Mammary epithelial cell (primary cell): ENCODE measurements at places on chromosomes 11 and 22.

DNA sequence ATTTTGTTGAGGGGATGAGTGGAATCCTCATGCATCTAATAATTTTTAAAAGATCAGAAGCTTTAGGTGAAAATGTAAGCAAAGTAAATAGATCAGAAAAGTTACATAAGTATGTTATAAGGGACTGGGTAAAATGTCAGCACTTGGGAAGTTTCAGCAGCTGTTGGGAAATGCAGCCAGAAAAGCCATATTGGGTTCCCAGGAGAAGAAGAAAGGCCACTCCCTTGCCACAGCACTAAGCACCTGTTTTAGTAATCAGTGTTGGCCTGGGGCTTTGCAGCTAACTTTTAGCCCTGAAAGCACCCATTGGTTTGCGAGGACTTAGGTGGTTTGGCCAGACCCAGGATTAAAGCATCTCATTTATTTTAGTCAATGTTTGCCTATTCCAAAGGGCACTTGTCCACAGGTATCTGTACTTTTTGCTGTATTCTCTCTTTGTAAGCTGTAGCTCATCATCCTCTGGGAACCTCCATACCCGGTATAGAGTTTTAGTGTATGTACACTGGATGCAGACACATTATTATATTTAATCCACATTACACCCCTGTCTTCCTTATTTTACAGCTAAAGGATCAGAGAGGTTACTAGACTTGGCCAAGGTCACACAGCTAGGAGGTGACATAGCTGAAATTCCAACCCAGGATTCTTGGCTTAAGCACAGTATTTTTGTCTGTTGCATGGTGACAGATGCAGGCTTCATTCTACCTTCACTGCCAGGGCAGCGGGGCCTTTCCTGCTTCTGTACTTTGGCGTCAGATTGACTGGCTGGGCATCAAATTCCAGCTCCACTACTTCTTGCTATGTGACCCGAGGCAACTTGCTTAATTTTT is 127.7 kb upstream of the SESN3 start:
- DNase-seq: no peak

- DNase-seq: peak; percentile 53
Observed at GRCh38 chr22:37420686-37421467, 6.4 kb downstream of the ELFN2 start.

GRCh38 chr22:30637701-30638114 is 2.1 kb downstream of the SLC35E4 start:
- peak; percentile 11 for DNase-seq

- no peak for DNase-seq
Observed at GRCh38 chr11:1100417-1101245, 26.0 kb downstream of the MUC2 start.

- DNase-seq: no peak
Observed at GRCh38 chr11:59191095-59191494, 19.2 kb downstream of the DTX4 start.

GRCh38 chr11:96207459-96208449 is 135.2 kb downstream of the MAML2 start:
- DNase-seq: peak; percentile 89

- no peak for DNase-seq
Observed at GRCh38 chr11:93536101-93536861, 6.9 kb downstream of the SMCO4 start.

GRCh38 chr11:79637219-79637618 is 196.4 kb upstream of the TENM4 start:
- DNase-seq: peak; percentile 17

GRCh38 chr11:117066959-117067358 is 31.3 kb downstream of the SIK3 start:
- no peak for DNase-seq

DNA sequence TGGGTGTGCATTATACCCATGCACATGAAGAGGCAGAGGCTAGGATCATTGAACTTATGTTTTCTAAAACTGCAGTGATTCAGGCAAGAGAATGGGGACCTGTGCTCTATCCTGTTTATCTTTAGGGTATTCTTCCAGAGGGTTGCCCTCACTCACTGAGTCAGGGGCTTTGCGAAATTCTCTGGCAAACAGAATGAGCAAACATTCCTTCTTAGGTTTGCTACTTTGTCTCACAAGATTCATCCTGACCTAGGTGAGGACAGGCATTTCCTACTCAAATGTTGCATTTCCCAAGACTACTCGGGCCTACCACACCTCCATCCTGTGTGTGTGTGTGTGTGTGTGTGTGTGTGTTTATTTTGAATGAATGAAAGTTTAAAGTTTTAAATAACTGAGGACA is 2.7 kb upstream of the EIF3M start:
- peak; percentile 29 for DNase-seq

DNA sequence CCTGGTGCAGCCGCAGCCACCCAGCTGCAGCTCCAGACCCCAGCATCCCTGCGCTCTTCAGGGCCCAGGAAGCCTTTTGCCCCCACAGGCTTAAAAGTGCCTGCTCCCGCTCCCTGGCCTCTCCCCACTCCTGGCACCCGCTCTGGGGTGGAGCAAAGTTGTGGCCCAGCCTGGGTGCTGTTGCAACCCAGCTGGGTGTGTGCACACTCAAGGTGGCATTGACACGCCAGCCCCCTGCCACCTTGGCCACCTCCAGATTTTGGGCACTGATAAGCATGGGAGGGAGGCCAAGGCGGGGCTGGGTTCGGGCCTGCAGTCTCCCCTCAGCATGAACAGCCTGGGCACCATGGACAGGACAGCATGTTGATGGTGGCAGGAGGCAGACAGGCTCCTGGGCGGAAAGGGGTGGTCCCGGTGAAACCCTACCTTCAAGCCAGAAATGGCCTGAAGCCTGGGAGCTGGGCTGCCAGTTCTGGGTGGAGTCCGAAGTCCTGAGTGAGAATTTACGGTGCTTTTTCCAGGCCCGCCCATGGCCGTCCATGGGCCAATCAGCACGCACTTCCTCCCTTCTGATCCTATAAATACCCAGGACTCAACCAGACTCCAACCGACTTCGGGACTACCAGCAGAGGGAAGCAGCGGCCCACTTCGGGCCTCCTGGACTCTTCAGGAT is 23.6 kb upstream of the RNASEH2C start:
- no peak for DNase-seq

GRCh38 chr22:16804882-16805281 is 20.3 kb downstream of the XKR3 start:
- no peak for DNase-seq
